SK-N-SH (cell line): ENCODE measurements at places on chromosomes 3 and 15.
A peak's percentile ranks its signal among the peaks of the same experiment; 100 is the strongest.

GRCh38 chr3:141996437-141996836 is 120.0 kb downstream of the ATP1B3 start:
- no peak for DNase-seq

- DNase-seq: no peak
Observed at GRCh38 chr3:13526626-13526949, 22.3 kb upstream of the FBLN2 start.

DNA sequence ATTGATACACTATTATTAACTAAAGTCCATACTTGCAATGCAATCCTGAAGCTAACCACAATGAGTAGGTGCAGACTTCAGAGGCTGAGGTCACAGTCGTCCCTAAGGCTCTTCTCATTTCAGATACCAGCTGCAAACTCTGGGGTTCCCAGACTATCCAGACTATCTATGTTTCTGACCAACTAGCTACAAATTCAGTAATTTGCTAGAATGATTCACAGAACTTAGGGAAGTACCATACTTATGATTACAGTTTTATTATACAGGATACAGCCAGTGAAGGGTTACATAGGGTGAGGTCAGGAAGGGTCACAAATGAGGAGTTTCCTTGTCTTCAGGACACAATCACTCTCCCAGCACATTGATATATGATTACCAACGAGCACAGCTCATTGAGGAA is 36.5 kb downstream of the PPM1L start:
- no peak for DNase-seq

DNA sequence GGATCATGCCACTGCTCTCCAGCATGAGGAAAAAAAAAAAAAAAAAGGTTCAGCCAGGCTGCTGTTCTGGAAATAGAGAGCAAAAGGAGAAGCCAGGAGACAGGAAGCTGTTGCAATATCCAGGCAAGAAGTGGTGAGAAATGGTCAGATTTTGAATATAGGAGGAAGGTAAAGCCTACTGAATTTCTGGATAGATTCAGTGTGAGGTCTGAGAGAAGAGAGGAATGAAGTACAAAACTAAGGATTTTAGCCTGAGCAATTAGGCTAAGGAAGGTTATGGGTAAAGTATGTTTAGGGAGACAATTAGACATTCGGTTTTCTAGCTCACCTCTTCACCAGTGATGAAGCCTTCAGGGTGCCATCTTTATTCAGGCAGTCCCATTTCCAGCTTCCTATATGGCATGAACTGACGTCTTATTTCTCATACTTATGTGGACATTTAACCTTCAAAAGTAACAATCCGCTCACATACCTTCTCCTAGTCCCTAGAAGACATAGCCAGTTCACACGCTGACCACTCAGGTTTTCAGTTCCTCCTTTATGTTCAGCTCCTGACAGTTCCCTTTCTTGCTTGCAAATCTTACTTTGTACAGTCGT is 57.2 kb downstream of the KIF9 start:
- no peak for DNase-seq

- DNase-seq: peak; percentile 79
Observed at GRCh38 chr15:24956111-24956838, 1.5 kb downstream of the SNRPN start.

GRCh38 chr15:60899322-60899966 is 329.7 kb downstream of the RORA start:
- no peak for DNase-seq

DNA sequence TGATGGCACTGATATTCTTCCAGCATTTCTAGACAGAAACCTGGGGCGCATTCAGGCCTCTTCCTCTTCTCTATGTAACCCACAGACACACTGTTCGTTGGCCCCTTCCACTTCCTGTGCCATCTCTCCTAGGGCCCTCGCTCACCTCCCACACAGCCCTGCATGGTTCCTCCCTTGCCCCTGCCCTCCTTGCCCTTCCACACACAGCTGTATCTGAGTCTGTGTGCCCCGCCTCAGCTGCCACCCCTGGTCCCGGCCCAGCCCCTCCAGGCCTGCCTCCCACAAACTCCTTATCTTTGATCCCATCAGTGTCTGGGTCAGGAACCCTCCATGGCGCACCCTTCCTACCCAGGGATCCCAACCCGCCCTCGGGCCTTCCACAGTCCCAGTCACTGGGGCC is 37.9 kb downstream of the RAB6B start:
- no peak for DNase-seq

DNA sequence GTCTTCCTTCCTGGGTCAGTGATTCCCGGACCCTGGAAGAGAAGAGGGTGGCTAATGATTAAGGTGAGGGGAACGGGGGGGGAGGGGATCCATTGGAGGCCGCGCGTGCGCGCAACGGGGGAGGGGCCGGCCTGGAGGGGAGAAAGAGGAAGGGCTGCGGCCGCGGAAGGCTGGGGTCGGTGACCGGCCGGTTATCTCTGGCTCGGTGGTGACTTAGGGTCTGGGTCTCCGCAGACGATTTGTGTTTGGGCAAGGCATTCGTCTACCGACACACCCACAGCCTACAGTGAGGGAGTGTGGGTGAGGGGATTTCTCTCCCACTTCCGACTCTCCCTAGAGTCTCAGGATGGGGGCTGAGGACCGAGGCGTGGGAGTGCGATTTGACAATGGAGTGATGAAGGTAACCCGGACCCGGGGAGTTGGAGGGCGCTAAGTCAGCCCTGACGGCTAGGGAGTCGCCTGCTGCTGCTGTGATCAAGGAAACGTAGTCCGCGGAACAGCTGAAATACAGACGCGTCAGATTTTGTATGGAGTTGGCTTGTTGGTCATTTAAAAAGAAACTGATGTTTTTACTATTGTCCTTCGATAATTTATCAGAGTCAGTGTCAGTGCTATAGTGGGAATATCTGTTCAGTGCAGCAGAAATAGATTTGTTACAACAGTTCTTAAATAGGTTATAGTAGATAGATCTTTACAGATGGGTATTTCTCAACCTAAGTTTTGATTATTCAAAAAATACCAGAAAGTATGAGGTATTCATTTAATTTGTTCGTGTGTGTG is 733 bp downstream of the RNF111 start:
- peak; percentile 87 for DNase-seq

DNA sequence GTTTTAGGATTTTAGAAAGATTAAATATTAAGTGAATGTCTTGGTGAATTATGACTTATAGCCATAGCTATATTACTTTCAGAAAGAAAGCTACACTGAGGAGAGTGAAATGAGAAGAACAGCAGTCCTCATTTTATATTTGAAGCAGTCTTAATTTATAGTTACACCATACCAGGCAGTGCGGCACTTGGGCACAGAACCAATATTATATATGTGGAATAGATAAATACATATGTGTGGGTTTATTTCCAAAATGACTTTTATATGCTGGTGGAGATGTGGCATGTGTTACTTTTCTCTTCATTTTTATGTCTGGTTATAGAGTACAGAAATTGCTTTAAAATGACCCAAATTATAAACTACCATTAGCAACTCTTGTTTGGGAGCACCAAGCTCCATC is 759.5 kb downstream of the GRM7 start:
- DNase-seq: no peak

- DNase-seq: no peak
Observed at GRCh38 chr3:184234671-184235380, 5.4 kb downstream of the VWA5B2 start.

DNA sequence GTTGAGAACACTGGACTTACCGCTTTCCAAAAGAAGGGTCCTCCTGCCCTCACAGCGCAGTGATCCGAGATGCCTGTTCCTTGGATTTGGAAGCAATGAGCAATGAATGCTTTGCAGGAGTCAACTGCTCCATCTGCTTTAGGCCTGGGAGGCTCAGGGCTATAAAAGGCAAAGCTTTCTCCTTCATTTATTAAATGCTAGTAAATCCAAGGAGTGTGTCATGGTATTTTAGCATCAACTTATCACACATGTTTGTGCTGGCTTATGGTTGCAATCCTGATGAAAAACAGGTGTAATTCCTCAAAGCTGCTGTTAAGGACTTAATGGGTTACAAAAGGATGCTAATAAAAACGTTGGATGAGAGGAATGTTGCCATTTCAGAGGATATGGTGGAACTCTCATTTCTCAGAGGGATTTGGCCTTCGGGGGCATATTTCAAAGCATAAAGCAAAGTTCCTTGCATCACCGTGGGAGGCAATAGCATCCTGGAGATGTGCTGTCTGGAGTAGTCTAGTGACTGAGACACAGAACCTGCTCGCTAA is 158.5 kb upstream of the TPM1 start:
- no peak for DNase-seq

DNA sequence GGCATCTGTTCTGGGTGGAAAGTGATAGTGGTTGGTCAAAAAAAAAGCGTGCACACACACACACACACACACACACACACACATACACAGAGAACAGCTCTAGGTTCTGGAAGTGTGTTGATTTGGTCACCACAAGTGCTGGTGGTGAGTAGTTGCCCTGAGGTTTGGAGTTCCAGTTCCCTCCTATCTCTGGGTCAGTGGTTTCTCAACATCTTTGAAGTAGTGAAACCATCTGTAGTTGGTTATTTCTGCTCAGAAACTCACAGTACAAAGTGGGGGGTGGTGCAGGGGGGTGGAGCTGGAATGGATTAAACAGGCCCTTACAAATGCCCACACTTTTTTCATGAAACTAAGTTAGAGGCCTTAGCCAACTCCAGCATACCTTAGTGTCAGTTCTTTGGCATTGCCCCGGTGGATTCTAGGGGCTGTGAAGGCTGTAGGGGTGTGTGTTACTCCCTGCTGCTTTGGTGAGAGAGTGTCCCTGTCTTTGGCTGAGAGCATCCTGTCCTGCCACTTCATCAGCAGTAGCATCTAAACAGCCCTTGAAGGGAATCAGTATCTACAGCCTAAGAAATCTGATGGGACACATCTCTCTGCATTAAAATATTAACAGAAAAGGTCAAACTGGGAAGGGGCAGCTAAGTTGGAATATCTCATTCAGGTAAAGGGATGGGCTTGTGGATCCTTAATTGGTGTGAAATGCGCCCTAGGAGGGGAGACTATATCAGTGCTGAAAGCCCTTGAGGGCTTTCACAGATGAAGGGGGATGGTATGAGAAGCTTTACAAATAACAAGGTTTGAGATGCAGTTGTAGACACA is 20.6 kb downstream of the SMAD3 start:
- DNase-seq: no peak

GRCh38 chr3:107704477-107704876 is 181.7 kb downstream of the BBX start:
- DNase-seq: no peak

- peak; percentile 18 for DNase-seq
Observed at GRCh38 chr3:178434206-178434805, 101.9 kb upstream of the KCNMB2 start.

DNA sequence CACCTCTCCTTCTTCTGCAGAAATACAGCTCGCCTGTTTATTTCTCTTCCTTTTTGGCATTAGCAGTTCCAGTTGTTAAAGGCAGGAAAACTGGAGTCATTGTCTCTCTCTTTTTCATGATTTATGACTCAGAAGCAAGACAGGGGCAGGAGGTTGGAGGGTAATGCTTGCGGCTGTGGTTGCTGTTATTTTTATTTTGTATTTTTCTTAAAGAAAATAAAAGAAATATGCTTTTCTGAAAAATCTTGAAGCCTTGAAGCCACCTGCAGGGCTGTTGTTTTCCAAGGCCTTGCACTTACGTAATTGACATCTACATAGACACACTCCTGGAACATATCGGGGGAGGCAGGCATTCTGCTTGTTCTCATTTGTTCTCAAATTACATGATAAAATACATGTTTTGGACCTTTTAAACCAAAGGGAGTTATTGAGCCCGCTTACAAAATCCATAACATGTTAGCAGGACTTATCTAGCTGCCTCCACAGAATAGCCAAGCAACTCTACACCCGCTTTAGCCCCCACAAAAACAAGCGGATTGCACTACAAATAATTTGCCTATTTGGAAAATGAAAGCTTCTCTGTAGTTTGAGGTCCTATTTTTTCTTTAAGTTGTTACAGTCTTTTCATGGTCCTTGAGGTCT is 1004.6 kb upstream of the NR2F2 start:
- DNase-seq: no peak

- DNase-seq: no peak
Observed at GRCh38 chr15:35737441-35737840, 191.5 kb upstream of the DPH6 start.

DNA sequence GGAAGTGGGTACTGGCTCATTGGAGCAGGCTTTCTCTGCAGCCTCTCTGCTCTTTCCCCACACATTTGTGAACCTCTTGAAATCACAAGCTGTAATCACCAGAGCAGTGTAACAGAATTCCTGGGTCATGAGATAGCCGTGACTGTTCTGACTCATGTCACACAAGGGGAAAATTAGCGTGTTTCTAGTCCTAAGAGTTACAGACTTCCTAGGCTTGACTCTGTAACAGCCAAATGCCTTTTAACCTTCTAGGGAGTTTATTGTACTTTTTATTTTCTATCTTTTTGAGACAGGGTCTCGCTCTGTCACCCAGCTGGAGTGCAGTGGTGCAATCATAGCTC is 54.7 kb upstream of the TRAK1 start:
- DNase-seq: peak; percentile 44

GRCh38 chr15:70062321-70062956 is 35.3 kb downstream of the TLE3 start:
- peak; percentile 91 for DNase-seq

DNA sequence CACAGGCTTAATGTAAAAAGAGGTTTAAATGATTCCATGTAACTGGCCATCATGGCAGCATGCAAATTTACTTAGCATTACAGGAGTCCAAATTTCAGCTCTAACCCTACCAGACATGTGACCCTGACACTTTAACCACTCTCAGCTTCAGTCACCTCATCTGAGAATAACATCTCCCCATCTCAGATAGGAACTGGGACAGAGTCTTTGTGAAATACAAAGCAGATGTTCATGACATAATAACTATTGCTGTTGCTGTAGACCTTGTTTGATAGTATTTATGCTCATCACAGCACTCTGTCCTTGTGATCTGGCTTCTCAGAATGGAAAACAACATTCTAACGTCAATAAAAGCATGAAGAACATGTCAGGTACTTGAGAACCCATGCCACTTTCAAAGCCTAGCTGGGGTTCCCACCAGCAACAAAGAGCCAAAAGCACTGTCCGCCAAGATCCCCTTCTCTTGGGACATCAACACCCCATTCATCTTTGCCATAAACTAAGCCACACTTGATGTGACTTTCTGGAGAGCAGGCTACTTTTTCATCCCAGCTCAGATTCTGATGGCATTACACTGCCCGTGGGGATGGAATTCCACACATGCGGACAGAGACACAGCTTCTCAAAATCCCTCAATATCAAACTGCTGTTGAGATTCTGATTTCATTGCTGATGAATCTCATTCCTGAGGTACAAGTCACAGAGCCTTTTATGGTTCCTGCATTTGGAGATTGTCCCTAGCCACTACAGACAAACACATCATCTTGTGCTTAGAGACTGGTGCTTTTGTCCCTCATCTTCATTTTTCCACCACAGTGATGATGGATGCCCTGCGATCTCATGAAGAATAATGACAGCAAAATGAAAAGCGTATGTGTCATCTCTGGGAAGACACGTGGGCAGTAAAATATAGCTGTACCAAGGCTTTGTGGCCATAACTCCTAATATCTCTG is 202.7 kb downstream of the TNIK start:
- no peak for DNase-seq

- no peak for DNase-seq
Observed at GRCh38 chr15:34154725-34155204, 52.9 kb downstream of the PGBD4 start.
